Stimulated activated CD8-positive, alpha-beta memory T cell treated with anti-CD3 and anti-CD28 coated beads, Interleukin-2, amount 100 ng/mL, for 1 hour (primary cell): ENCODE measurements at places on chromosomes 7 and 10.

- DNase-seq: no peak
Observed at GRCh38 chr7:156121956-156122355, 309.7 kb upstream of the SHH start.

- DNase-seq: no peak
Observed at GRCh38 chr10:68135922-68136792, 26.9 kb downstream of the MYPN start.

GRCh38 chr10:75208181-75208580 lies 2.4 kb upstream of the VDAC2 start:
- no peak for DNase-seq

DNA sequence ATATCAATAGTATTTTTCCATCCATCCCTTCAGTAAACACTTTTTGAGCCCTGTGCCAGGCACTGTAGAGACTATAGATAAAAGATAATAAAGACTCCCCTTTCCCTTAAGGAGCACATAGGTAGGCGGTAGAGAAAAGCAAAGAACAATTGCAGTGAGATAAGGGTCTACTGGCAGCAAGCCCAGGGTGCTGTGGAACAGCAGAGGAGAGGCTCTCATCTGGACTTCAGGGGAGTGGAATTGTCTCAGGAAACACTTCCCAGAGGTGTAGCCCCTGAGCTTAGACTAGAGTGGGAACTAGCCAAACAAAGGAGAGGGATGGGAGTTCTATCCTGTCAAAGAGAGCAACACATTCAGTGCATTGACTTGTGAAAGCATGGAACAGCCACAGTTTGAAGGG lies 102.0 kb downstream of the NRF1 start:
- no peak for DNase-seq

DNA sequence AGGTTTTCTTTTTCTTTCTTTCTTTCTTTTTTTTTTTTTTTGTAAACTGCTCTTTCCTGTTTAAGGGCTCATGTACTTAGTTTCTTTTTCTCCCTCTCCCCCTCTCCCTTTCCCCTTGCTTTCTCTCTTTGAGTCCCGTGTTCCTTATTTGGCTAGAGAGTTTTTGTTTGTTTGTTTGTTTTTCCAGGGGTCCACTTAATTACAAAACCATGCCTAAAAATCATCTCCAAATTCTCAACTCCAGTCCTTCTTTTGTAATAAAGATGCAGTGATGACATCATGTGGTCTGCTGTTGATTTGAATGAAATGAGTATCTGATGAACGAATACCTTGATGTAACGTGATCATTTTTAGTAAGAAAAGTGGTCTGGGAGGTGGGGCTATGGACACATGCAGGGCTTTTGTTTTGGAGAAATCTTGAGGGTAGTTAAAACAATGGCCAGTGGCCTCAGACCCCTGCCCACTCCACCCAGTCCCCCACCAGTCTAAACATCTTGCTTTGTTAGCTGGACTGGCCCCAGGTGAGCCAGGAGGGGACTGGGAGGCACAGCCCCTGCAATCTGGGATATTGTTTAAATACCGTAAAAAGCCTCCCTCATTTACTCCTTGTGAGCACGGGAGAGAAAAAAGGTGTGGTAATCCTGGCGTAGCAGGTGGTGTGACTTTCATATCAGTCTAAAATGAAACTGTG lies 165.7 kb downstream of the LRMDA start:
- no peak for DNase-seq

DNA sequence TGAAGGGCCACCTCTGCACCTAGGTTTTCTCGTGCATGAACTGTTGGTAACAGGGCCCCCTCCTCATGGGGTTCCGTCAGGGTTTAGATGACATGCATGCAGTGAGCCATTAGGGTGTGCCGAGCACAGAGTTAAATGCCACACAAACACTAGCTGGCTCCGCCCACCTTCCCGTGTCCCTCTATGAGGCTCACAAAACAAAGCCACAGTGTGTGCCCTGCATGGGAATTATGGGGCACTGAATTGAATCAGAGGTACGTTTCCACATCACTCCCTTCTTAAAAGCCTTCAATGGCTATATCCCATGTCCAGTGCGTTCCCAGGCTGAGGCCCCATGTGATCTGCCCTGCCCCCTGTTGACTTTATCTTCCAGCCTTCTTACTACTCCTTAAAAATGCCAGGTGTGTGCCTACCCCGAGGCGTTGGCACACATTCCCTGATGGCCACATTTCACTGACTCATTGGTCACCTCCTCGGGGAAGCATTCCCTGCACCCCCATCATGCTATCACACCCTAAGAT lies 35.7 kb downstream of the GSDME start:
- DNase-seq: no peak

- no peak for DNase-seq
Observed at GRCh38 chr10:89471110-89471809, 56.9 kb downstream of the IFIT5 start.

GRCh38 chr10:84302223-84302622 lies 26.2 kb upstream of the CCSER2 start:
- no peak for DNase-seq

DNA sequence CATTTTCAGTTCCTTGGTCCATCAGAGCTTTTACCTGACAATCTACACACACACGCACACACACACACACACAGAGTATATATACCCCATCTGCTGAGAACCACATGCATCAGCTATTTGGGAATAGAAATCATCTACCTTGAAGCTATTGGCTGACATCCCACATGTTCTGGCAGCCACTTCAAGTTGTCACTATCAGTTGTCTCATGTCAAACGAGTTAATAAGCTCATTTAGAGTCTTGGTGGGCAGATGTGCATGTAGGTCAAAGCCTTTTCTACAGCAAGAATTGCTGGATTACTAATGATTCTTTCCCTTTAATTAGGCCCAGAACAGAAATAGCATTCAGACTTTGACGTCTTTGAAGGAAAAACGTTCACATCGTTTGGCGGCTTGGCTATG lies 36.8 kb downstream of the COL28A1 start:
- DNase-seq: no peak

DNA sequence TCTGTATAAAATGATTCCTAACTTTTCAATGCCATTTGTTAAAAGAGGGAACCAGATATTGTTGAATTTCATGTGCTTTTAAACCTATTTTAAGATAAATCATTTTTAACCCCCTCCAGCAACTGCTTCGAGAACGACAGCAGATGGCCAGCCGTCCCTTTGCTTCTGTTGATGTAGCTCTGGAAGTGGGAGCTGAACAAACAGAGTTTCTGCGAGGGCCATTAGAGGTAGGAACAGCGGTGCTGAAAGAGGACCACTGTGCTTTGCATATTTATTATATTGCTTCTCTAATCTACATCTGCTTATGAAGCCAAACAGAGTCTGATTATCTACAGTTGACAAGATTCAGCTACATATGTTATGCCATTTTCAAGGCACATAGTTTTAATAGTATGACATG lies 545.9 kb downstream of the GFRA1 start:
- DNase-seq: no peak

DNA sequence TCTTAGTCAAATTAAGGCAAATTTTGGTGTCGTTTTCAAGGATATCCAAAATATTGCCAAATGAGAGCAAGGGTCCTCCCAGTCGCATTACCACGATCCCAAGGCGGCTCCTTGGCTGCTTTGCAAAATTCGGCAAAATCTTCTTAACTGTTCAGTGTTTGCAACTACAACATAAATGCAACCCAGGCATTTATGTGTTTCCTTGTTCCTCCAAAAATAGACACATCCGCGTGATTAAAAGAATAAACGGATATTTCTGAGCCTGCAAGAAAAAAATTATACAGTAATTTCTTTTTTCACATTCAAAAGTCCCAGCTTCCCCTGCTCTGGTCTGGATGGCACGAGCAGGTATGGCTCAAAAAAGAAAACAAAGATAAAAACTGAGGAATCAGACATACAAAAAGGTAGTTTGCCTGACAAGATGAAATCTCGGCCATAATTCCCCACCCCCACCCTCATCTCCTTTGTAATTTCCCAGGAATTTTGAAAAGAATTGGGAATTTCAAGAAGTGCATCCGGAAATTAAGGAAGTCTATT lies 6.0 kb downstream of the SKIDA1 start:
- DNase-seq: no peak

DNA sequence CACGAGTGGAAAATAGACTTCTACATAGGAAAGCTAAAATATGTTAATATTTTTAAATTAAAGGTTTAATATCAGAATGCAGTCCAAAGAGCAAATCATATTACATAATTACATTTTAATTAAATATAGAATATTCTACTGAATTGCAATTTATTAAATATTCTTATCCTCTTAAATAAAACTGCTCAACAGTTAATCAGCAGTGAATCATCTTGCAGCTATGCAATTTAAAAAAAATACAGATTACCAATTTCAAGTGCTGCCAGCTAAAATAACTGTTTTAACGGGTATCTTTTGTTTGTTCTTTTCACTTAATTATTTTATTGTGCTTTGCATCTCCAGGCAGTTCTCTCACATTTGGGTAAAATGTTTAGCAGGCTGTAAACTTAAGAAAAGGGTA lies 82.2 kb downstream of the ZNRF2 start:
- DNase-seq: no peak

- no peak for DNase-seq
Observed at GRCh38 chr10:92208157-92208720, 82.6 kb downstream of the CPEB3 start.

- DNase-seq: no peak
Observed at GRCh38 chr10:11699550-11700097, 42.6 kb upstream of the ECHDC3 start.

DNA sequence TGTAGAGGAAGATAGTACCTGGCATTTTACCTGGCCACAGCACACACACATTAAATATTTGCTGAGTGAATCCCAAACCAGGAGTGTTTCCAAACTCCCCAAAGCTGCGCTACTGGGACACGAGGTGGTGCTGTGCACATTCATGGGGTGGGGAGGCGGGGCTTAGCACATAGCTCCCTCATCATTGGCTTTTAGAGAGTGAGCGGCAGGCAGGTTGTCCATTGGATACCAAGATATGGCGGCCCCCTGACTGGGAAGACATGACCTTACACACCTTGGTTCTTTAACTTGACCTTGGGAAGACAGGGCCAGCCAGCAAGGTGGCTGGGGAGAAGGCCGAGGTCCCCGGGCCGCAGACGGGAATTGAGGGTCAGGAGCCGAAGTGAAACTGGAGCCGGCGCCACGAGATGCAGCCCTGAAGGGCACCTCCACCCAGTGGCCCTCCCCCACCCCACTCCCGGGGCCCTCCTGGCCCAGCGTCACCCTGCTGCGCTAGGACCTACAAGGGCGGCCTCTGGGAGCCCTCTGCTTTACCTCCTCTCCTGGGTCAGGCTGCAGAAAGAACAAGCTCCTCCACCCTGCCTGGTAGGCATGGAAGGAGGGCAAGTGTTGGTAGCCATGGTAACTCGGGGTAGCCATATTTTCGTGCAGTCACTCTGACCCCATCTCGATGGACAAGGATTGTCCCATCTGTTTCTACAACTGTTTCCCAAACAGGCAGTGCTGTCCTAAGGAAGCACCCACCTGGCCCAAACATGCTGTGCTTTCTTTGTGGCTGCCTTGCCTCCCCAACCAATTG lies 24.0 kb downstream of the TMEM176A start:
- DNase-seq: no peak

- no peak for DNase-seq
Observed at GRCh38 chr10:20289070-20289828, 473.0 kb downstream of the PLXDC2 start.

GRCh38 chr10:66931340-66931948 lies 5.6 kb downstream of the LRRTM3 start:
- DNase-seq: no peak
